ENCODE measurements at places on chromosomes 5 and 9.

- no peak for DNase-seq
These were observed 235.9 kb downstream of the AP3B1 start for GRCh38 chr5:78058625-78059024.

DNA sequence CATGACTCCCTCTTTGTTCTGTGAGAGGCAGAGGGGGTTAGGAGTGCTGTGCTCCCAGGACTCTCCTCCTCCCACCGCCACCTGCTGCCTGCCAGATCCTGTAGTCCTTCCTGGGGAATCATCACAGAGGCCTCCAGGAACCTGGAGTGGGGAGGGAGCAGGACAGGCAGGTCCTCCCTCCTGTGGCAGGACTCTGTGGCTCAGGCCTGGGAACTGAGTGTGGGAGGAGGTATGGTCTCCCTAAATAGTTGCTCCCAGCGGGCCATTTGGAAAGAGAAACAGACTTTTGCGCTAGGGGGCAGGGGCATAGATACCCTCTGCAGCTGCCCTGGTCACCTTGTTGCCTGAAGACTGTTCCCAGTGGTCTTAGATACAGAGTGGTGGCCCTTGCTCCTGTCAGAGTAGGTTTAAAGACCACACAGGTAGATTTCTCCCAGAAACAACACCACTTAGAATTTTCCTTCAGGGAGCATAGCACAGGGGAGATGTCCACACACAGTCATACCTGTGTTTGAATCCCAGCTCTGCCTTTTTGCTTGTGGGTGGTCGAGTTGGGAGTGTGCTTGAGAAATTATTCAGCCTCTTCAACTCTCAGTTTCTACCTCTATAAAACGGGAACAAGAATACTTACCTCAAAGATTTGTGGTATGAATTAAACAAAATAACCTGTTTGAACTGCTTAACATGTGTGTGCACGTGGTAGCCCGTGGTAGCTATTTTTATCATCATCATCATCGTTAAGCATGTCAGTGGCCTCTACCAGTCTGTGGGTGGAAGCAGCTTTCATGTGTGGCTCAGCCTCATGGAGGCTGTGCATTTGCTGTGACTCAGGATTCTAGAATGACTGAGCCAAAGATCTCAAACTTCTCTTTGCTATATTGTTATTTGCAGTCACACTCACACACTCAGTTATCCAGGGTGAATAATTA is 55.8 kb downstream of the SLC22A5 start:
- peak; percentile 50 for DNase-seq

DNA sequence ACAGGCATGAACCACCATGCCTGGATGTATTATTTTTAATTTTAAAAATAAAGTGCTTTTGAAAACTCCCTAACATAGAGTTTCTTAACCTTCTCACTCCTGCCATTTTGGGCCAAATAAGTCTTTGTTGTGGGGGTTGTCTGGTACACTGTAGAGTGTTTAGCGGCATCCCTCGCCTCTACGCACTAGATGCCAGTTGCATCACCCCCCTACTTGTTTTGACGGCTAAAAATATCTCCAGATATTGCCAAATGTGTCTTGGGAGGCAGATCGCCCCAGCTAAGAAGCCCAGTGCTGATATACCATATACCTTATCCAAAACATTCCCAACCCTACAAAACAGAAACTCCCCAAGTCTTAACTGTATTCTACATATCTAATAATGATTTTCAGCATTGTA is 54.6 kb downstream of the SCAI start:
- no peak for DNase-seq

GRCh38 chr9:13071921-13072320 is 207.6 kb downstream of the MPDZ start:
- DNase-seq: no peak

- DNase-seq: no peak
These were observed 6.7 kb upstream of the ANKRD18B start for GRCh38 chr9:33517373-33517772.

GRCh38 chr9:121735793-121736770 is 84.6 kb downstream of the DAB2IP start:
- no peak for DNase-seq
